ENCODE measurements at places on chromosomes 5 and 9.

GRCh38 chr5:71454913-71455312 is 538 bp upstream of the BDP1 start:
- DNase-seq, result no peak

GRCh38 chr9:124510650-124511425 is 3.6 kb upstream of the NR5A1 start:
- DNase-seq, result no peak

GRCh38 chr5:16482891-16483290 is 17.3 kb upstream of the ZNF622 start:
- no peak for DNase-seq

- DNase-seq, result no peak
These were observed 3.7 kb upstream of the NIPAL4 start for GRCh38 chr5:157456301-157456700.

GRCh38 chr5:58708456-58708855 is 125.6 kb downstream of the RAB3C start:
- no peak for DNase-seq

DNA sequence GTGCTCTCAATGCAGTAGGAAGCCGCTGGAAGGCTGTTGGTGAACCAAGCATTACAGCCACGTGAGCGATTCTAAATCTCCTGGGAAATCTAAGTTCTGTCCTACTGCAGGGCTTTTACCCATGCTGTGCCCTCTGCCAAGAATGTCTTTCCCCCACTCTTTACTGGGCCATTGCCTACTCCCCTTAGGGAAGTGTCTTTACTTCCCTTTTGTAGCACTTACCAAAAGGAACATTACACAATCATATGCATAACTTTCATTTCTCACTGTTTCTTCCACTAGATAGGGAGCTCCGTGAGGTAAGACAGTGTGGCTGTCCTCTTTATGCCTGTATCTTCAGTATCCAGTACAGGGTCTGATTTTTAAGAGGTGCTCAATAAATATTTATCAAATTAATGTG is 241.7 kb upstream of the NR4A3 start:
- no peak for DNase-seq

- no peak for DNase-seq
These were observed 120.5 kb upstream of the NEK6 start for GRCh38 chr9:124137009-124137943.

GRCh38 chr5:175517824-175518450 is 39.6 kb downstream of the SFXN1 start:
- DNase-seq, result peak; percentile 55

DNA sequence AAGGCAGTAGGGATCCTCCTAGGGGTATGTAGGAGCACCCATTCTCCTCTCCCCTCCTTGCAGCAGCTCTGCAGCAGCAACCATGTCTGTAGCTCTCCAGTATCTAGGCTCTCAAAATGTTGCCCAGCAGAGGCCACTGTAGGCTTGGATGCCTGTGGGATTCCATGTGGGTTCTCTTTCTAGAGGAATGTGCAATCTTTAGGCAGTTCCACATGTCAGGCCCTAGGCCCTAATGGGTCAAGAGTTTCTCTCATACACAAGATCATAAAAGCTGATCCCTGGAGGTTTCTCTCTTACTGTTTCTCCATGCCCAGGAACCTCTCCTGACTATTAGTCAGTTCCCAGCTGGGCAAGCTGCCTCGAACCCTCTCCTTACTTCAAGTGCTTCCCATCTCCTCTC is 215.8 kb downstream of the FRMD3 start:
- DNase-seq, result no peak

- DNase-seq, result no peak
These were observed 1.4 kb upstream of the LMX1B start for GRCh38 chr9:126612326-126612812.

DNA sequence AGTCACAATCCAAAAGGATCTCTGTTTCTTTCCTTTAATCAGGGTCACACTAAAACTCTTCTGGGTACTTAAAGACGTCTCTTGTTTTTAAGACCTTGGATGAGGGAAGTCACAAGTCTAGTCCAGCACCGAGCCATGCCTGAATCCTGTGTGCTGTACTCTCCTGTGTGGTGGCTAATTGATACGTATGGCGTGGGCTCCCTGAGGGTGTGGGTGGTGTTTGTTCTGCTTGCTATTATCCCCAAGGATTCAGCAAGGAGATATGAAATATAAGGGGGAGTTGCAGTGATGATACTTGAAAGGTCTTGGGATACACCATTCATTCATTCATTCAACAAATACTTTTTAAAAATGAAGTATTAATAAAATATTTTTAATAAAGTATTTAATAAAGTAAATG is 128.3 kb downstream of the ARHGEF28 start:
- no peak for DNase-seq

Measured in activated CD4-positive, CD25-positive, alpha-beta regulatory T cell treated with anti-CD3 and anti-CD28 coated beads, Interleukin-2, amount 50 U/mL, for 16 hours (primary cell).